ENCODE measurements at places on chromosomes 11 and 22.
A peak's percentile ranks its signal among the peaks of the same experiment; 100 is the strongest.

- DNase-seq, result peak; percentile 76
Observed at GRCh38 chr11:131504199-131504949, 134.0 kb downstream of the NTM start.

DNA sequence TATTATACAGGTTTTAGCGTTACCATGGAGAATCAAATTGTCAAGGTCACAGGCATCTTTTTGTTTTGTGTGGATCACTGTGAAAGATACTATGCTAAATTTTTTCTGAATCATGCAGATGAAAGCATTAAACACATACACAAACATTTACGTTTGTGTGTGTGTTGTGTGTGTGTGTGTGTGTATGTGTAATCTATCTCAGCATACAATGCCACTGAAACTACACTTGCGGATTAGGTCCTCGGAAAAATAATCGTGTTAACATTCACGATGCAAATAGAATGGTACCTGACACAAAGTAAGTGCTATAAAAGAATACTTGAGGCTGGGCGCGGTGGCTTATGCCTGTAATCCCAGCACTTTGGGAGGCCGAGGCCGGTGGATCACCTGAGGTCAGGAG lies 41.9 kb upstream of the TOP3B start:
- no peak for DNase-seq

GRCh38 chr11:32421992-32422391 lies 13.3 kb downstream of the WT1 start:
- DNase-seq, result no peak

DNA sequence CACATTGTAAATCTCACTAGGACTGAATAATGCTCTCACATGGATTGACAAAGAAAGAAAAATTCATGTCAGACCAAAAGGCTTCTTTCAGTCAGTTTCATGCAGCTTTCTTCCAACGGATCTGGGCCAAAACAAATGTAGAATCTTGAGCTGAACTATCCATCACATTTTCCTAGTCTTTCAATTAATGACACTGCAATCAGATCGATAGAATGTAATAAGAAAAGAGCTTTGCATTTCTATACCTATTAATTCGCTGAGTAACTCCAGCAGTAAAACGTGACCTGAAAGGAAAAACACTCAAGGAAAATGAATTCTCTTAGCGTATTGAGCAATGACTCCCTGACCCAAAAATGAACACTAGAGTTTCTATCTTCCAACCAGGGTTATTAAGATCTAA lies 194.8 kb upstream of the BLID start:
- no peak for DNase-seq

GRCh38 chr11:74169738-74170458 lies 904 bp downstream of the C2CD3 start:
- DNase-seq, result peak; percentile 41

DNA sequence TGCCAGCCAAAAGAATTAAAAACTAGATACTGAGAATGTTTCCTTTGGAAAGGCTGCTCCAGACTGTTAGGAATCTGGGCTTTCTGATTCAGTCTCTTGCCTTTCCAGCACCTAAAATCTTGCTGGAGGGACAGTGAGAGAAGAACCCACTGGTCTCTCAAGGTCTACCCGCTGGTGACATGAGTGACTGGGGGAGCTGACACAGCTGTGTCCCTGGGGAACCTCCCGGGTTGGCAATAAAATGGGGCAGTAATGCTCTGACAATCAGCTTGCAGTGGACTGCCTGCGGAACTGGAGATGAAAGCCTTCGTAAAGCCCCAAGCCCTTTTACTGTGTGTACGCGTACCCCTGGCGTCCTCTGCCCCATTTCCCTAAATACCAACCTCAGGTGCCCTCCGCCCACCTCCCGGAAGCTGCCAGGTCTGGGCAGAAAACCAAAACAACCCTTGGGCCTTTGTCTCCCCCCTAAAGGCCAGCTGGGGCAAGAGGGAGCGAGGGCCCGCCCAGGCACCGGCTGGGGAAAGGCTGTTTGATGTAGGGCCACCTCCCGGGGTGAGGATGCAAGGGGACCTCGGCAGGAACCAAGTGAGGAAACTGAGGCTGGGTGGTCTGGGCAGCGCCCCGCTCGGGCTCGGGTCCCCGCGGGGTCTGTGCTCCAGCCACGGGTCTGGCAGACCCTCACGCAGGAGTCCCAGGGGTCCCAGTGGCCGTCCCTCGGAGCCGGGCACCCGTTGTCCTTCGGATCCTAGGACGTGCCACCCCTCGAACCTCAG lies 741 bp downstream of the CARS1 start:
- DNase-seq, result peak; percentile 9

DNA sequence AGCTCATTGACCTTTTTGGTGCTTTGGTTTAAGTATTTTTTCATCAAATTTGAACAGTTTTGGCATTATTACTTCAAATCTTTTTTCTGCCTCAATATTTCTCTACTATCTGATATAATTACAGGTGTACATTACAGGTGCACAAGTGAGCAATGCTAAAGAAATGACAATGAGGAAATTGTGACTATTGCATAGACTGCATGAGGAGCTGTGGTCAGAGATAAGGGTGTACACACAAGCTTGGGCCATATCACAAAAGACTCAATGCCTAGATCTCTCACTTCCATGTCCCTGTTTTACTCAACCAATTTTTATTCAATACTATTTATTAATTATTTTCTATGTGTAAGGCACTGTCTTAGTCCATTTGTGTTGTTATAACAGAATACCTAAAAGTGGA lies 251.0 kb upstream of the UBASH3B start:
- no peak for DNase-seq

All from DMS79 treated with DMSO at 0.1 percent for 48 hours (cell line).